Aorta (tissue), 5 donors: ENCODE measurements at places on chromosomes 1 and 21. TPM values are rescaled to one million over a fixed set of nuclear protein-coding genes. Genes with fewer than 3 reads are reported as not detected.

DNA sequence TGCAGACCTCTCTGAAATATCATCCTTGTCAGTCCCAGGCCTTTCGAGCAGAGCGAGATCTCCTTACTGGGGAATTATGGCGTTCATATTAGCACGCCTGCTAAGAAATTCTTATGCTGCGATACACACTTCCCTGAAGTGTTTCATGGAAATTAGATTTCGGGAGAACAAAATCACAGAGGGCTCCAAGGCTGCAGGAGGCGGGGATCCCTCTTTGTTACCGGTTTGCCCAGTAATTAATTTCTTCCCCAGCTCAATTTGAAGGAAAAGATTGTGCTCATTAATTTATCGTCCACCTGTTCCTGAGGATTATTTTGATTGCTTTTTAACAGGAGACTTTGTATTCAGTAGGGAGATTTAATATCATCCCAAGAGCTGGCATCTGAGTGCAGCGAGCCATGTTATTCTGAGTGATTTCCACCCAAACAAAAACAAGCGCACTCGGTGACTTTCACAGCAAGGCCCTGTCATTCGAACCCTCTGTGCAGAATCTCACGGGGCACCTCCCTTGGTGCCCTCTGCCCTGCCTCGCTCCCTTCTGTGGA, 202.3 kb upstream of the GALNT2 start:
- H3K4me1 ChIP-seq: peaks cover under 1% of the 10 kb centered on the region
- no peaks in the 10 kb centered on the region for H3K36me3 ChIP-seq
- H3K4me3 ChIP-seq: no peak overlapping the region
- no peaks in the 10 kb centered on the region for H3K27me3 ChIP-seq
- H3K27ac ChIP-seq: no peak overlapping the region

DNA sequence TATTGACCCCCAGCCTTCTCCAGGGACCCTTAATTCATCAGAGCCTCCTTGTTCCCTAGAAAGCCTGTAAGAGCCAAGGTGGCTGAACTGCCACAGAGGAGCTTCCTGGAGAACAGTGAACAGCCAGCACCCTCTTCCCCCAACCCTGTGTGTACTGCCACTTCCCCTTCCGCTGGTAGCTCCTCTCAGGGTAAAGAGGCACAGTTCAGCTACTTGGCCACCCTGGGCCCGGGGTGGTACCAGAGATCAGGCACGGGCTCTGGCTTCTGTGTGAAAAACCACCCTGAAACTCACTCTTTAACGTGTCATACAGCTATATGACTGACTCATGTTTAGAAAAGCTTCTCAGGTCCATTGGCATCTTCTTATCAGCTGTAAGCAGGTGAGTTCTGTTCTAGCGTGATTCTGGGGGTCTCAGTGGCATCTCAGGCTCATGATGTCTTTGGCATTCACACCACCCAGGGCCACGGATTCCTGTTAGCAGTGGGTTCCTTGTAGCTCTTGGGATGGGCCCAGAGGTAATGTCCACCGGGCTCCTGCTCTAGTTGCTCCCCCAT, 22.4 kb downstream of the ARMH1 start:
- H3K4me1 ChIP-seq: no peaks in the 10 kb centered on the region
- H3K27me3 ChIP-seq: no peaks in the 10 kb centered on the region
- H3K4me3 ChIP-seq: no peak overlapping the region

DNA sequence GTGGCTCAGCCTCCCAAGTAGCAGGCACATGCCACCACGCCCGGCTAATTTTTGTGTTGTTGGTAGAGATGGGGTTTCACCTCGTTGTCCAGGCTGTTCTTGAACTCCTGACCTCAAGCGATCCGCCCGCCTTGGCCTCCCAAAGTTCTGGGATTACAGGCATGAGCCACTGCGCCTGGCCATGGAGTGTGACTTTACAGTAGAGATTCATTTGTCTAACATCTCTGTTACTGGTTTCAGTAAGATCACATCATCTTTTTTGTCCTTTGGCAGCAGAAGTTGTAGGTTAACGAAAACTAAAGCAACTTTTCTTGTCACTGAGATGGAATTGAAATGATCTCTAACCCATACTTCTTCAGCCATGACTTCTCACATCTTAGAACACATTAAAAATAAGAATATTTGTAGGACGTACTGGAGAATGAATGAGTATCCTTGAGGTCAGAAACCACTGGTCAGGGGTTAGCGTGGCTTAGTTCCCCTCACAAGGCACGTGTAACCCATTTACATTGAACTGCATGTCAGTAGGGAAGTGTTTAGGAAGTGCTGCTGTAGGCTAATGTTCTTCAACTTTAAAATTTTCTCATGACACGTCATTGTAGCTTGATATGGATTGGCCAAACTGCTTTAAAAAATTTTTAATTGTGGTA, 75.9 kb downstream of the CAMTA1 start:
- peaks cover 9% of the 10 kb centered on the region for H3K4me1 ChIP-seq
- H3K27ac ChIP-seq: peak overlapping the region; percentile 77
- H3K27me3 ChIP-seq: no peaks in the 10 kb centered on the region

DNA sequence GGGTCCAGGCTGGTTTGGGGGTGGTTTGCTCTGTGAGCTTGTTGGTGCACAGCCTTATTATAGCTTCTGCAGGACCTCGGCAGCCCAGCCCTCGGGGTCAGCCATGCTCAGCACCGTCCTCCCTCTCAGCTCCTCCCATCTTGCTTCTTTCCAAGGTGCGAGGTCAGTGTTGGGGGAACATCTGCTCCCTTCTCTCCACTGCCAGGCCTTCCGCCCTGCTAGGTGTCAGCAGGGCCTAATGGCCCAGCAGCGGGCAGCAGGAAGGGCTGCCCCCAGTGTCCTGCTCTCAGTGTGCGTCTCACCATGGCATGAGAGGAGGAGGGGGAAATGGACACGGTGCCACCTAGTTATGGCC, 36.5 kb upstream of the LRRC3 start:
- no peak overlapping the region for H3K27ac ChIP-seq
- H3K36me3 ChIP-seq: no peaks in the 10 kb centered on the region
- no peak for DNase-seq
- no peak overlapping the region for H3K4me3 ChIP-seq

Gene NHLH1
- 0.24 TPM for total RNA-seq

Gene LCE1B
- total RNA-seq: not detected

- no peaks in the 10 kb centered on the region for H3K36me3 ChIP-seq
- no peak overlapping the region for H3K4me3 ChIP-seq
- DNase-seq: no peak
- no peaks in the 10 kb centered on the region for H3K27me3 ChIP-seq
- no peak overlapping the region for H3K27ac ChIP-seq
Measured at GRCh38 chr1:76503736-76504135, 363.5 kb upstream of the ST6GALNAC5 start.

- no peak overlapping the region for H3K4me3 ChIP-seq
- H3K36me3 ChIP-seq: no peaks in the 10 kb centered on the region
- no peak for DNase-seq
- no peaks in the 10 kb centered on the region for H3K4me1 ChIP-seq
- no peak overlapping the region for H3K27ac ChIP-seq
- no peaks in the 10 kb centered on the region for H3K27me3 ChIP-seq
Measured at GRCh38 chr1:25944986-25945385, 38.8 kb upstream of the STMN1 start.

Gene WNT2B
- total RNA-seq: 5.8 TPM

DNA sequence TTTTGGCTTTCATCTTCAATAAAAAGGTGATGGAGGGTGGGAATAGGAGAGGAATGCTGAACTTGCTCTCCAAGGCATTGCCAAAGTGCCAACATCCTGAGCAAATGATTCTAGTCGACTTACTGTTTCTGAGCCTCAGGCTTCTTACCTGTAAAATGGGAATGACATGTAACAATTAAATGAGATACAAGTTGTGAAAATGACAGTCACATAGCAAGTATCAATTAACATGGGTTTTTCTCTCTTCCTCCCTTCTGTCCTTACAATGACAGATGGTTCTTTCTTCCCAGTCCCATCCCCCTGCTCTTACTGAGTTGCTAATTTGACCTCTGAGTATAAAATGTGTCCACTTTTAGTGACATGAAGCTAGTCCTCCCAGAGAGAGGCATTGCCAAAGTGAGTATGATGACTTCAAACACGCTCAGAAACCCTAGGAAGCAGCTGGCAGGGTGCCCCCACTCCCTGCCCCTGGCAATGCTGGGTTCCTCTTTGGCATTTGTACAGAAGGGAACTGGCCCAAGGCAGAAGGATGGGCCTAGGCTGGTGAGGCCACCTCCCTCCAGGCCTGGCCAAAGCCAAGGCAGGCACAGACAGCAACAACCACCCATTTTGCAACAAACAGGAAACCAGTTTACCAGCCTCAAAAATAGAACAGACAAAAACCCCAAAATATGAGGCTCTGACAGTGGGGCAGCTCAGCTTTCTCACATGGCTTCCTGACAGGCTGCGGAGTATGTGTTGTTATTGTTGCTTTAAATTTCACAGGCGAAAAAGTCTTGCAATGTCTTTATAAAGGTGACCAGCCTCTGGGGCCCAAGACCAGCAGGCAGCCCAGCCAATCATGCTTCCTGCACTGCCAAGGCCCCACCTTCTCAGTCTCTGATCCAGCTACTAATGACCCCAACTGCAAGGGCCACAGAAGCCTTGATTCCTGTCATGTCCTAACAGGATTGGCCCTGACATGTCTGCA, 115.9 kb downstream of the HIVEP3 start:
- H3K4me3 ChIP-seq: no peak overlapping the region
- no peak overlapping the region for H3K27ac ChIP-seq
- H3K4me1 ChIP-seq: no peaks in the 10 kb centered on the region
- no peaks in the 10 kb centered on the region for H3K36me3 ChIP-seq
- DNase-seq: no peak
- no peaks in the 10 kb centered on the region for H3K27me3 ChIP-seq

- DNase-seq: no peak
- no peaks in the 10 kb centered on the region for H3K36me3 ChIP-seq
- no peaks in the 10 kb centered on the region for H3K4me1 ChIP-seq
- no peaks in the 10 kb centered on the region for H3K27me3 ChIP-seq
Measured at GRCh38 chr1:37845049-37845646, 14.2 kb downstream of the MTF1 start.

DNA sequence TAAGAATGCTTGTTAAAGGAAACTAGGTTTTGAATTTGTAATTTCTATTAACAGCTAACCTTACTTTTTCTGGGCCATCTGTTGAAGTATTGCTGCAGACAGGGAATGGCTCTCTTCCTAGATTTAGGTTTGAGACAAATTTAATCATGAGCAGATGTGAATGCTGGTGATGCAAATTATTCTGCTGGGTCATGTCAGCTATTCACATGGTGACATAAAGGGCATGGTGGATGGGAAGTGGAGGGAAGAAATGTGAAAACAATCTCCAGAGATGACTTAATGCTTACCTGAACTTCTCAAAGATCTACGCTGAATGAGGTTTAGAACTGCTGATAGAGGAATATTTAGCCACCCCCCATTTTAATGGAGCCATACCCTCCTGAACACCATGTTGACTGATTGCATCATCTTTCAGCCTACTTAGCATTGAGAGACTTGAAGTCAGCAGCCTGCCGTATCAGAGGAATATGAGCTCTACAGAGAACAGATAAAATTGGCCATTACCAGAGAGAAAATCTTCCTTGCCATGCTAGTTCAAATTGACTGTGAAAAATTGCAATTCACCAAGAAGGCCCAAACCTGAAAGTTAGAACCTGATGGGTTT, 138.8 kb downstream of the HHAT start:
- no peak overlapping the region for H3K4me3 ChIP-seq
- no peaks in the 10 kb centered on the region for H3K27me3 ChIP-seq
- no peak overlapping the region for H3K27ac ChIP-seq
- no peak for DNase-seq

DNA sequence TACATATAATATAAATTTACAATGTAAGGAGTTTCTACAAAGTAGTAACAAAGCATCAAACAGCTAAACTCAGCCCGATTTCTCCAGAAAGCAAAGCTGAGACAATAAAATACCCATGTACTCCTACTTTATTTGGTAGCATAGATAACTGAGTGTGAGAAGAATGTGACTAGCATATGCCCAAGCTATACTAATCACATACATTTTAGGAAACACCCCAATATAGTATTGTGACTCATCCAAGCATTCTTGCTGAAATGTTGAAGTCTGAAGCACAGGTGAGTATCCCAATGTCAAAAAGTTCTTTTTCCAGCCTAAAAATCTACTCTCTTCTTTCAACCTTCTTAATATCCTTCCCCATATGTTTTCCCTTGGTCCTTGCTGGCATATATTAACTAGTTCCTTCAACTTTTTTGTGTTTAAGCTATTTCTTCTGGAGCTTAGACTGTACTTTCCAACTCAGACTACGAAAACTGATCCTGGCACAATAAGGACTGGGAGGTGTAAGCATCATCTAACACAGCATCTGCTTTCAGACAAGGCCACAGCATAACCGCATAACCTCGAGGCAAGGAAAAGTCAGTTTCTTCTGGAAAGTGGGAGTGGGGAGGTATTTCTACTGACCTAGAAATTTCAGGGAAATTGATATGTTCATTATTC, 163.0 kb upstream of the RNPC3 start:
- H3K4me1 ChIP-seq: no peaks in the 10 kb centered on the region
- no peaks in the 10 kb centered on the region for H3K36me3 ChIP-seq
- H3K4me3 ChIP-seq: no peak overlapping the region
- no peak overlapping the region for H3K27ac ChIP-seq
- no peak for DNase-seq
- H3K27me3 ChIP-seq: no peaks in the 10 kb centered on the region
